ENCODE measurements at places on chromosomes 12 and 14. TPM values are rescaled to one million over a fixed set of nuclear protein-coding genes. Genes with fewer than 3 reads are reported as not detected.

The RNFT2 gene
- 6.4 TPM for total RNA-seq

The SLC4A8 gene
- 0.74 TPM for total RNA-seq

The FUT8 gene
- total RNA-seq, result 35.1 TPM

The SLCO1B1 gene
- total RNA-seq, result not detected

The CPNE6 gene
- total RNA-seq, result not detected

The ZBTB25 gene
- total RNA-seq, result 11.3 TPM

The PAX9 gene
- 1.5 TPM for total RNA-seq

The OASL gene
- total RNA-seq, result 0.98 TPM

The NEUROD4 gene
- not detected for total RNA-seq

The MYF6 gene
- not detected for total RNA-seq

The PGF gene
- total RNA-seq, result 8.3 TPM

The TMEM229B gene
- 9.8 TPM for total RNA-seq

The KCNH3 gene
- total RNA-seq, result not detected

The UNC119B gene
- 16.0 TPM for total RNA-seq

The FITM1 gene
- total RNA-seq, result not detected

The BMP4 gene
- total RNA-seq, result 31.4 TPM

The ACRBP gene
- total RNA-seq, result 0.74 TPM

The ANAPC5 gene
- 143 TPM for total RNA-seq

The KRT1 gene
- 886 TPM for total RNA-seq

The CAMKK2 gene
- total RNA-seq, result 32.7 TPM

The PTPRB gene
- 21.9 TPM for total RNA-seq

The INSM2 gene
- total RNA-seq, result 0.98 TPM

The AEBP2 gene
- total RNA-seq, result 67.5 TPM

The OR4E2 gene
- not detected for total RNA-seq

The SIX6 gene
- not detected for total RNA-seq

The TMEM52B gene
- not detected for total RNA-seq

The YARS2 gene
- total RNA-seq, result 23.6 TPM

The HNF1A gene
- not detected for total RNA-seq

The AICDA gene
- not detected for total RNA-seq

The CCDC175 gene
- total RNA-seq, result not detected

The SLC6A13 gene
- total RNA-seq, result not detected

The LAG3 gene
- 10.3 TPM for total RNA-seq

The MYO1A gene
- total RNA-seq, result 1.2 TPM

The TSHR gene
- not detected for total RNA-seq

The LRRC9 gene
- total RNA-seq, result 3.2 TPM

The TOGARAM1 gene
- 13.0 TPM for total RNA-seq

The IL26 gene
- not detected for total RNA-seq
